Stimulated activated CD8-positive, alpha-beta memory T cell treated with anti-CD3 and anti-CD28 coated beads, Interleukin-12 subunit alpha, Interleukin-12 subunit beta, amount 100 ng/mL, for 1 hour (primary cell): ENCODE measurements at places on chromosomes 5 and 9.

- DNase-seq, result no peak
These were observed 33.5 kb downstream of the GADD45G start for GRCh38 chr9:89638359-89638758.

DNA sequence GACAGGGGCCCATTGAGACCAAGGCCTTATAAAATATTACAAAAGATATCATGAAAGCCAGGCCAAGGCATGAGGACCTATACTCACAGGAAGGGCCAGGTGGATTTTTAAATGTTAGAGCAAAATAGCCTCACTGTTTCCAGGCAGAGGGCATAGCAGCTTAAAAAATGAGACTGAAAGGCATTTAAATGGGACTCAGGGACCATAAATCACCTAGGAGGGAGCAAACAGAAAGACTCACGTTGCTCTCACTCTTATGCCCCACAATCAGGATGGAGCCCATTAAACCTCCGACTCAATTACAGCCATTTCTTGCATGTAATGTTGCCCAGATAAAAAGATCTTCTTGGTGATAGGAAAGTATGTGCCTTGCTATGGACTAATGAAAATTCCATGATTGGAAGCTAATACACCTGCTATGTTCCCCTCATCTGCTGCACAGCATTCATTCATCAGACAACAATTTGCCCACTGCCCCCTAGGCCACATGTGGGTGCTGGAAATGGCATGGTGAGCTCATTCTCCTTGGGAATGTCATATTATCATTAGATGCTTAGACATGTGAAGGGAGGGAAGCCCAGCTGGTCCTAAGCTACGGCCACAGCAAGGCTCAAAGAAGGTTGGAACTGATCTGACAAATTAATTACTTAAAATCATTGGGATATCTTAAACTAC, 128.6 kb upstream of the GRIA1 start:
- DNase-seq, result no peak

- DNase-seq, result no peak
These were observed 1.0 kb downstream of the RIOK2 start for GRCh38 chr5:97181856-97182545.

DNA sequence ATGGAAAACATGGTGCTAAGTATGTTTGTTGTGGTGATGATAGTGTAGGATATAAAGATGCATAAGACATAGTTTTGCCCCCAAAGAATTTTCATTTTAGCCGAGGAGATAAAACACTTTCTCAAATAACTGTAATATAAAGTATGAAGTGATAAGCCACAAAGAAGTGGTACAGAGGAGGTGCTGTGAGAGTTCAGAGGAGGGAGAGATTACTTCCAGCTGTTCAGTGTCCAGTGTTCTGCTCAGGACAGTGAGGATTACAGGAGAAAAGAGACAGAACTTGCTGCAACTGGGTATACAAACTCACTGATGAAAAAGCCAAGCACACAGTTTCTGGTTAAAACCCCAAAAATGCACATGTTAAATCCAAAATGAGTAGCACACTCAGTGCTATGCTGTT, 309.3 kb downstream of the KIAA0825 start:
- DNase-seq, result no peak

DNA sequence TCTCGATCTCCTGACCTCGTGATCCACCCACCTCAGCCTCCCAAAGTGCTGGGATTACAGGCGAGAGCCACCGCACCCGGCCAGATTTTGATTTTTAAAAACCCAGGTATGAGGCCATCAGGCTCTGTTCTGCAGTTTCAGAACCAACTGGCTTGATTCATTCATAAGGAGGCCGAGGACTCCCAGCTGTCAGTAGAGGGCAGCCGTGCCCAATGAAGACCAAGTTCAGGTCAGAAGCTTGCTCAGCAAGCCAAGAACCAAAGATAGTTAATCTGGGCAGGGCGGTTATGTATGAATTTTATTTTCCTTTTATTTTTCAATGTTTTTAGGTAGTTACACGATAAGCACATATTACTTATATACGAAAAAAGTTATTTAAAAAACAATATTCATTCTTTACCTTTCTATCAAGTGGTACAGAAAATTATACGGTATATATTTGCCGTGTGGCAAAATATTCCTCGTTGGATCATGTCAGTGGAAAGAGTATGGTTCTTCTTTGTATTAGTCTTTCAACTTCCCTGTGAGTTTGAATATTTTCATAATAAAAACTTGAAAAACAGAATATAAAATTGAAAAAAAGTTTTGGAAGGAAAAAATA, 18.0 kb downstream of the MGAT1 start:
- DNase-seq, result peak; percentile 50

DNA sequence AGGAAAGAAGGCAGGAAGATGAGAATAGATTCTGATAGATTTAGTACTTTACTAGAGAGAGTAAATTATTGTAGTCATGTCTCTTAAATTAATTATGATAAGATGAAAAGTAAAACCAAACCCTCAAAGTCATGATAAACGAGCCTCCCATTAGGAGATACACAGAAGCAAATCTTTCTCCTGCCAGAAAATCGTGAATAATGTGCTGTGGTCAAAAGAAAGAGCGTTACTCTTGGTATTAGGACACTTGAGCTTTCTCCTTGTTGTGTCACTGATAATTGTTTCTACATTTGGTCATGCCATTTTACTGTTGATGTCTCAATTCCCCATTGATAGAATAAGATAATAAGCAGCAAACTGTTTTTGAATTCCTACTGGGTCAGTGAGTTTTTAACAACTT, 562.8 kb upstream of the TLE4 start:
- DNase-seq, result no peak

DNA sequence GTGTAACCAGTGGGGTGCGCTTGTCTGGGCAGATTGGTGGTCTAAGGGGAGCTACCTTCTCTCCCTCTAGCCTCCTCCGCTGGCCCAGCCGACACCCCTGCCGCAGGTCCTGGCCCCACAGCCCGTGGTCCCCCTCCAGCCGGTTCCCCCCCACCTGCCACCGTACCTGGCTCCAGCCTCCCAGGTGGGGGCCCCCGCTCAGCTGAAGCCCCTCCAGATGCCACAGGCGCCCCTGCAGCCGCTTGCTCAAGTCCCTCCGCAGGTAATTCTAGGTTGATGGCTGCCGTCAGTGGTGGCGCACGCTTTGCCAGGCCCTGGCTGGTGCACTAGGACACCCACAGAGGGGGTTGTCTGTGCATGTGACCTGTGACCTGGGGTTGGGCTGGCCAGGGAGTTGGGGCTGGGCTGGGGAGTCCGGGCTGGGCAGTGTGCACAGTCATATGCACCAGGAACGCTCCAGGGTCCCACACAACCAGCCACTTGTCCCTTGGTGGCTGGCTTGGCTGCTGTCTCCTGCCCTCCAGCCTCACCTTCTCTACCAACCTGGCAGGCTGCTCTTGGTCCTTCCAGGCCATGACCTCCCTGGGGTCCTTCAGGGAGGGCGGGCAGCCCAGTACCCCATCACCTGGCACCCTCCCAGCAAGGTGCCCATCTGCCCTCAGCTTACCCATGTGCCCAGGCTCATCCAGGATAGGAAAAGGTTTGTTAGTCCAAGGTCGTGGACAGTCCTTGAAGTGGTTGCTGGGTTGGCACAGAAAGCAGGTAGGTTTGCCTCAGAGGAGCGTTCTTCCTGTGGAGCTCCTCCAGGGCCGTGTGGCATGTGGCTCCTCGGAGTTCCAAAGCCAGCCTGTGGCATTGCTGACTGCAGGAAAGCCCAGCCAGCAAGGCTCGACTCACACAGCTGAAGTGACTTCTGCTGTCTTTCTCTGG, 73.2 kb downstream of the WNK2 start:
- no peak for DNase-seq

GRCh38 chr9:90095682-90096081, 490.9 kb downstream of the GADD45G start:
- no peak for DNase-seq

DNA sequence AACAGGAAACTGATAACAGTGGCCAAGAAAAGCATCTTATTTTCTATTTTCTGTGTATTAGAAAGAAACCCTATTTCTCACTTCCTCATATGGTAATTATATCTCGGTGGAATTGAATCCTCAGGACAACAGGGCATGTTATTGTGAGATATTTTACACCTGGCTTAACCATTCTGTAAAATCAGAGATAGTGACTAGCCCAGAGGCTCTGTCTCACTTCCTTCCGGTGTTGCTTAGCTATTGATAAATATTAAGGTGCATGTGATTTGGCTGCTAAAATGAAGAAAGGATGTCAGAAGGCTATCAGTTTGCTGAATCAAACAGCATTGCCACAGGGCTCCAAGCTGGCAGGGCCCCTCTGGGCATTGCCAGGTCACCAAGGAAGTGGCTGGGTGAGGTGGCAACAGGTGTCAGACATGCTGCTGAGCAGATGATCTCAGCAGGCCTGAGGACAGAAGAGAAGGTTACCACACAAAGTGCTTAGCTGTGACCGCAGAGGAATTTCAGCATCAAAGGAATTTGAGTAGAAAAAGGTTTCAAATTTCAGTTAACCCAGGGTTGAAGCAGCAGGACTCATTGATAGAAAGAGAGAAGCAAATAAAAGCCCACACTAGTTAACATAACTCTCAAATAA, 330.7 kb downstream of the PDE4D start:
- peak; percentile 6 for DNase-seq

DNA sequence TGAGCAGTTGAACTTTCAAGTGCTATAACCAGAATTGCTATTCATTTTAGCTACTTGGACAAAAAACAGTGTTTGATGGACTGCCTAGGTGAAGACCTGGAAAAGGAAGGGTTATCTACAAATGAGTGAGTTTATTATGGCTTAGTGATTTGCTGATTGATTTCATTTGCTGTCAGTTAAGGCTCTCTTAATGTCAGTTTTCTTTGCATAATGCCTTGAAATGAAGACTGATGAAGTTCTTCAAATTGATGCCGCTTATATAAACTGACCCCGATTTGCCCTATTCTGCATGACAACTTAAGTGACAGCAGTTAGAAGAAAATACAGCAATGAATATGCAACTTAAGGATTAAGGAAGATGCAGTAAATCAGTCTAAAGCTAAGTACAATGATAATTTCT, 332.6 kb downstream of the CCDC171 start:
- DNase-seq, result no peak

DNA sequence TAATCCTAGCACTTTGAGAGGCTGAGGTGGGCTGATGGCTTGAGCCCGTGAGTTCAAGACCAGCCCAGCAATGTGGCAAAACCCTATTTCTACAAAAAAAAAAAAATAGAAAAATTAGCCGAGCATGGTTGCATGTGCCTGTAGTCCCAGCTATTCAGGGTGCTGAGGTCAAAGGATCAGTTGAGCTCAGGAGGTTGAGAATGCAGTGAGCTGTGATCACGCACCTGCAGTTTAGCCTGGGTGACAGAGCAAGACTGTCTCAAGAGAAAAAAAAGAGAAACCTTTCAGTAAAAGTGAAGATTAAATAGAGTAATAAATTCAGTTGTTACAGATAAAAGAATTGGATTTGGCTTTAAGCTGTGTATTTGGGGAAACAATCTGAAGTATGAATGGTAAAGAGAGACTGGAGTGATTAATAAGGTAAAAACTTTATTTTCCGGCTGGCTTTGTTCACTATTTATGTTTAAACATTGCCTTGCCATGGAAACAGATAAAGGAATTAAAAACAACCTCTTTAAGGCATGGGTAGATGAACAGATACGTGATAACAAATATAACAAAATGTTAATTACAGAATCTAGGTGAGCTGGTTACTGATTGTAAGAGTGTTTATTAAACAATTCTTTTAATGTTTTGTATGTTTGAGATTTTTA, 56.0 kb upstream of the PCAT7 start:
- DNase-seq, result no peak
